Aorta (tissue), 5 donors: ENCODE measurements at places on chromosomes 1 and 21. TPM values are rescaled to one million over a fixed set of nuclear protein-coding genes. Genes with fewer than 3 reads are reported as not detected.
A peak's percentile ranks its signal among the peaks of the same experiment; 100 is the strongest.

DNA sequence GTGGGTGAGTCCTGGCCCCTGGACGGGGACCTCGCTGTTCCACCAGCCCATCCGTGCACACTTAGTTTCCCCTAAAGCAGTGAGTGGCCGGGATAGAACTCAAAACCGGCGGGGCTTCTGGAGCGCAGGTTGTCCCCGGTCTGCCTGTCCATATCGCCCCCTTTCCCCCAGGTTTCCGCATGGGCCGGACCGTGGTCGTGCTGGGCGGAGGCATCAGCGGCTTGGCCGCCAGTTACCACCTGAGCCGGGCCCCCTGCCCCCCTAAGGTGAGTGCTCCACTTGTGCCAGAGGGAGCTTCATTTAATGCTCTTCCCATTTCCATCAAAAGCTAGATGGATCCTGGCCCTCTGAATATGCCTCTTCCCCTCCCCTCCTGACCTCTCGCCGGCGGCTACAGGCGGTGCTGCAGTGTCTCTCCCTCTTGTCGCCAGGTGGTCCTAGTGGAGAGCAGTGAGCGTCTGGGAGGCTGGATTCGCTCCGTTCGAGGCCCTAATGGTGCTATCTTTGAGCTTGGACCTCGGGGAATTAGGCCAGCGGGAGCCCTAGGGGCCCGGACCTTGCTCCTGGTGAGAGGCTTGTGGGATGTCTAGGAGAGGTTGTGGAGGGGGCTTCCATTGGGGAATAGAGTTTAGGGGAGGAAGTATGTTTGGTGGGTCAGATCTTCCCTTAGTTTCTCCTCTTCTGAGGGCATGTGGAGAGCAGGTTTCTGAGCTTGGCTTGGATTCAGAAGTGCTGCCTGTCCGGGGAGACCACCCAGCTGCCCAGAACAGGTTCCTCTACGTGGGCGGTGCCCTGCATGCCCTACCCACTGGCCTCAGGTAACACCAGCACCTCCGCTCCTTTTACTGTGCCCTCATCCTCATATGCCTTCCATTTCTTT is 683 bp downstream of the PPOX start:
- no peaks in the 10 kb centered on the region for H3K27me3 ChIP-seq
- H3K4me3 ChIP-seq = peak overlapping the region; percentile 51
- no peaks in the 10 kb centered on the region for H3K4me1 ChIP-seq
- peak; percentile 79 for DNase-seq
- H3K27ac ChIP-seq = peak overlapping the region; percentile 53

DNA sequence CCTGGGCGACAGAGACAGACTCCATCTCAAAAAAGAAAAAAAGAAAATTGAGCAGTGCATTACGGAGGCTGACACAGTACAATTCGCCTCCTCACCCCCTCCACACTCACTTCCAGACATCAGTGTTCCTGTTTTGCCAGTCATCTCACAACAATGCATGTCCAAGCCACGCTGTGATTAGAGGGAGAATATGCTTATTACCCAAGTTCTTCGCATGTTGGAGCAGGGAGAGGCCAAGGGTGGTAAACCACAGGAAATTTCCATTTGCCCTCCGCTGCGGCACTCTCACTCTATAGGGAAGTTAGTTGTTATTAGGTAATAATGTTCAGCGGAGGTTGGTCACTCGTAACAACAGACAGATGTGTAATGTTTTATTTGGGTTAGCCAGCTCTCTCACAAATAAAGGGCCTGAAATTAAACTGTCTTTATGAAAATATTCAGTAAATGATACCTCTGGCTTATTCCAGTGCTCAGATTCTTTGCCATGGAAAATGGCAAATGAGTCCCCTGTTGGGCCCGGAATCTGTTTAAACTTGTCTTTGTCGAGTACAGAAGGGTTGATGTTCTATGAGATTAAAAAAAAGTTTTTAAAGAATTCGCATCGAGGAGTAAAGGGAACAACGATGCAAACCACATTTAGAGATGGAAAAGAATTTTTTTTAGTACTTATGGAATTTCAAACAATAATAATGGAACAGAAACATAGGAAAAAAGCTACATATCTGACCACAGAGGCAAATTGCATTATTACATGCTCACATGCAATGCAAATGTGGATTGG is 33.1 kb downstream of the KCNJ15 start:
- no peak overlapping the region for H3K4me3 ChIP-seq
- H3K27me3 ChIP-seq = no peaks in the 10 kb centered on the region
- H3K36me3 ChIP-seq = no peaks in the 10 kb centered on the region
- no peak for DNase-seq
- H3K27ac ChIP-seq = no peak overlapping the region
- no peaks in the 10 kb centered on the region for H3K4me1 ChIP-seq

GRCh38 chr1:97758541-97759057 is 162.2 kb downstream of the DPYD start:
- H3K36me3 ChIP-seq = no peaks in the 10 kb centered on the region
- no peak overlapping the region for H3K4me3 ChIP-seq
- H3K27me3 ChIP-seq = no peaks in the 10 kb centered on the region
- no peak for DNase-seq

GNAT2 gene
- polyA plus RNA-seq = not detected

DNA sequence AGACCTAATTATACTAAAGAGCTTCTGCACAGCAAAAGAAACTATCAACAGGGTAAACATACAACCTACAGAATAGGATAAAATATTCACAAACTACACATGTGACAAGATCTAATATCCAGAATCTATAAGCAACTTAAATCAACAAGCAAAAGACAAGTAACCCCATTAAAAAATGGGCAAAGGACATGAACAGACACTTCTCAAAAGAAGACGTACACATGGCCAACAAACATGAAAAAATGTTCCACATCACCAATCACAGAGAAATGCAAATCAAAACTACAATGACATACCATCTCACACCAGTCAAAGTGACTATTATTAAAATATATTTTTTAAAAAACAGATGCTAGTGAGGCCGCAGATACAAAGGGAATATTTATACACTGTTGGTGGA is 99.8 kb downstream of the FAF1 start:
- H3K36me3 ChIP-seq = no peaks in the 10 kb centered on the region
- no peak overlapping the region for H3K4me3 ChIP-seq
- H3K27me3 ChIP-seq = no peaks in the 10 kb centered on the region
- no peaks in the 10 kb centered on the region for H3K4me1 ChIP-seq
- H3K27ac ChIP-seq = no peak overlapping the region
- no peak for DNase-seq

DNA sequence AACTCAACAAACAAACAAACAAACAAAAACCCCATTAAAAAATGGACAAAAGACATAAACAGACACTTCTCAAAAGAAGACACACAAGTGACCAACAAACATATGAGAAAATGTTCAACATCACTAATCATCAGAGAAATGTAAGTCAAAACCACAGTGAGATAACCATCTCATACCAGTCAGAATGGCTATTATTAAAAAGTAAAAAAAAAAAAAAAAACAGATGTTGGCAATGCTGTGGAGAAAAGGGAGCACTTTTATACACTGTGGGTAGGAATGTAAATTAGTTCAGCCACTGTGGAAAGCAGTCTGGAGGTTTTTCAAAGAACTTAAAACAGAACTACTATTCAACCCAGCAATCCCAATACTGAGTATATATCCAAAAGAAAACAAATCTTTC is 94.7 kb downstream of the PLPP3 start:
- no peaks in the 10 kb centered on the region for H3K4me1 ChIP-seq
- H3K4me3 ChIP-seq = no peak overlapping the region
